ENCODE measurements at places on chromosomes 11 and 22.

- peak; percentile 9 for DNase-seq
Observed at GRCh38 chr22:30005213-30005857, 74.9 kb upstream of the HORMAD2 start.

- peak; percentile 90 for DNase-seq
Observed at GRCh38 chr11:44708523-44709280, 18.1 kb upstream of the TSPAN18 start.

DNA sequence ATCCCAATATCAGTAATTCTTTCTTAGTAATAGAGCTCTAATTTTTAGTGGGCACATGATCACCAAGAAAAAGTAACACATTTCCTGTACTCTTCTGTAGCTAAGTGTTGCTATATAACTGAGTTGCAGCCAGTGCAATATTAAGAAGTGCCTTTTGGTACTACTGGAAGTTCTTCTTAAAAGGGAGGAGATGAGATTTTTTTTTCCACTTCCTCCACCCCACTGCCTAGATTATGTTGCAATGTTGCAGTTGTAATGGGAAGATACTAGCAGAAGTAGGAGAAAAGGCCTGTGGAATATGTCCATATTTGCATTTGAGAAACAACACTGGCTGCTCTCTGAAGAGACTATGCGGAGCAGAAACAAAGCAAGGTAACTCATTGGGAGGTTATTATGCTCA lies 280.6 kb upstream of the ANO5 start:
- no peak for DNase-seq

GRCh38 chr11:67073908-67074307 lies 17.3 kb downstream of the RHOD start:
- no peak for DNase-seq

DNA sequence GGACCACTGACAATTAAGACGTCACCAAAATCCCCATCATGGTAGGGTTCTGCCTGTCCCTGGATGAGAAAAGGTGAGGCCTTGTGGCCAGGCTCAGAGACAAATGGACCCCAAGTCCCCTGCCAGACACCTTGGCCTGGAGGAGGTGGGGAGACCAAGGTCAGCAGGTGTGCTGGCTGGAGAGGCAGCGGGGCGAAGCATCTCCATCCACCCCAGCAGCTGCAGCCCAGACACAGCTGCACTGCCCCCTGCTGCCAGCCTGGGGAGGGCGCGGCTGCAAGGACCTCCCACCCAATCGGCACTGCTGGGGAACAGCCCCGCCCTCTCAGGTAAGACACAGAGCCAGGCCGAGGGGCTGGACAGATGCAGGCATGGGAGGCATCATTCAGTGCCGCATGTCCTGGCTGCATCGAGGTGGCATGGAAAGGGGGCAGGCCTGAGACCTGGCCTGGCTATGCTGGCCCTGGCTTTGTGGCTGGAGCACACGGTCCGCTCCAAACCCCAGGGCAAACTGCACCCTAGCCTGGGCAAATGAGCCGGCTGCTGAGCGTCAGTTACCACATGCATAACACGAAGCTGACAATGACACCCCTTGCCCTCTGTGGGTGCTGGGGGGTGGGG lies 12.2 kb upstream of the MFNG start:
- DNase-seq = no peak

GRCh38 chr11:12968826-12969225 lies 40.3 kb upstream of the RASSF10 start:
- no peak for DNase-seq

- DNase-seq = no peak
Observed at GRCh38 chr11:17635551-17635938, 83.8 kb upstream of the MYOD1 start.

GRCh38 chr11:44255406-44256071 lies 54.4 kb downstream of the ALX4 start:
- no peak for DNase-seq

- DNase-seq = no peak
Observed at GRCh38 chr11:119797123-119797611, 68.2 kb upstream of the NECTIN1 start.

GRCh38 chr11:26134481-26135355 lies 197.2 kb upstream of the ANO3 start:
- no peak for DNase-seq

DNA sequence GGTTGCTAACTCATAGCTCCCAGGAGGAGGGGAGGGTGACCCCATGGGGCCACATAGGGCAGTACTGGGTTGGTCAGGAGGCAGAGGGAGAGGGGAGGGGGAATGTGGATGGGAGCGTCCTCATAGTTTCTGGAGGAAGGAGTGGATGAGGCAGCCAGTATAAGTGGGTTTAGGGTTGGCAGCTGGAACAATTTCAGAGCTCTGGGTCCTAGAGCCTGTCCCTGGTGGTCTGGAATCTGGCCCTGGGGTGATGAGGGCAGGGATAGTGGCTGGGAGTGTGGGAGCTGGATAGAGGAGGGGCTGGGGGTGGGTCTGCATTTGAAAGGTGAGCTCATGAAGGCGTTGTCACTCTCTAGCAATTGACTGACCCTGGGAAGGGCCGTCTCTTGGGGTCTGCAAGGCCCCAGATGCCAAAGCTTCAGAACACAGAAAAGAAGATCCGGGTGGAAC lies 5.3 kb upstream of the MRGPRG start:
- no peak for DNase-seq

DNA sequence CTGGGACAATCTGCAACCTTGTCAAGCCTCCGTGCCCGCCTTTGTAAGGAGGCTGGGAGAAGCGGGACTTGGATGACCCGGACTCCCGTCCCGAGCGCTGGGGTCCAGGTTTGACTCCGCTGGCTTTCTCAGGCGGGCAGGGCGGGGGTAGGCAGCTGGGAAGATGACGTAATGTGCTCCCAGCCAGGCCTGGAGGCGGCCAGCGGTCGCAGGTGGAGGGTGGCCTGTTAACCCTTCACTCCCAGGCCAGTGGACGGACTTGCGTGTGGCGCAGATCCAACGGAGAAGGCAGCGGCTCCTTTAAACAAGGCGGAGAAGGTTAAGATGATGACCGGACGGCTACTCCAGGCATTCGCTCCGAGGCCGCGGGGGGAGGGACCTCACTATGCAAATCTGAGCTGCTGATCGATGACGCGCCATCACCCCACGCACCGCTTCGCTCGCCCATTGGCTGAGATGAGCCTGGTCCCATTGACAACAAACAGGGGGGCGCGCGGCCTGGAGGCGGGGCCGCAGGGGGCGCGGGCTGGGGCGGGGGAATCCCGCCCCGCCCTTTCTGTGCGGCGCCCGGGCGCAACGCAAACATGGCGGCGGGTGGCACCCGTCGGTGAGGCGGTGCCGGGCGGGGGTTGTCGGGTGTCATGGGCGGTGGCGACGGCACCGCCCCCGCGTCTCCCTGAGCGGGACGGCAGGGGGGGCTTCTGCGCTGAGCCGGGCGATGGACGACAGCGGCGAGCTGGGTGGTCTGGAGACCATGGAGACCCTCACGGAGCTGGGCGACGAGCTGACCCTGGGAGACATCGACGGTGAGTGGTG lies at the start of gene SREBF2:
Gene SREBF2, plus strand, starts transcription at position 553 of the 816 bp plus-strand sequence. Its CDS starts 166 bp downstream, at position 719.
- DNase-seq = peak; percentile 90

GRCh38 chr11:1876361-1877063 lies 15.2 kb downstream of the PRR33 start:
- DNase-seq = no peak

DNA sequence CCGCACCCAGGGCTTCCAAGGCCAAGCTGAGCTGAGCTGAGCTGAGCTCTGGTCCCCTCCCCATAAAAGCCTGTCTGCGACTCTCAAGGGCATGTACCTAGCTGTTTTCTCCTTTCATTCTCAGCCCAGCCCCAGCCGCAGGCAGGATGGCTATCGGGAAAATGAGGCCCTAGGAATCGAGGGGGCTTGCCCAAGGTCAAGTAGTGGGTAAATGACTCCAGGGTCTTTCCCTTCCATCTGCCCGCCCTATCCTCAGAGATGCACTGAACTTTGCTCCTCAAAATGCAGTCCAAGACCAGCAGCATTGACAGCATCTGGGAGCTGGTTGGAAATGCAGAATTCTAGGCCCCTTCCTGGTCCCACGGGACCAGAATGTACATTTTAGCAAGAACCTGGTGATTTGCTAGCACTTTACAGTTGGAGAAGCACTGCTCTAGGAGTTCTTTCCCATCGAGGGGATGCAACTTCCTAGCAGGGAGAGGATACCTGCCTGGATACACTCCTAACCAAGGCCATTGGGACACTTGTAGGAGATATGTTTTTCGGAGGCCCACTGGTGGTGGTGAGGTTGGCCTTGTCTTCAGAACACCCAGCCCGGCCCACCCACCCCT lies 43.2 kb upstream of the ACCSL start:
- no peak for DNase-seq

DNA sequence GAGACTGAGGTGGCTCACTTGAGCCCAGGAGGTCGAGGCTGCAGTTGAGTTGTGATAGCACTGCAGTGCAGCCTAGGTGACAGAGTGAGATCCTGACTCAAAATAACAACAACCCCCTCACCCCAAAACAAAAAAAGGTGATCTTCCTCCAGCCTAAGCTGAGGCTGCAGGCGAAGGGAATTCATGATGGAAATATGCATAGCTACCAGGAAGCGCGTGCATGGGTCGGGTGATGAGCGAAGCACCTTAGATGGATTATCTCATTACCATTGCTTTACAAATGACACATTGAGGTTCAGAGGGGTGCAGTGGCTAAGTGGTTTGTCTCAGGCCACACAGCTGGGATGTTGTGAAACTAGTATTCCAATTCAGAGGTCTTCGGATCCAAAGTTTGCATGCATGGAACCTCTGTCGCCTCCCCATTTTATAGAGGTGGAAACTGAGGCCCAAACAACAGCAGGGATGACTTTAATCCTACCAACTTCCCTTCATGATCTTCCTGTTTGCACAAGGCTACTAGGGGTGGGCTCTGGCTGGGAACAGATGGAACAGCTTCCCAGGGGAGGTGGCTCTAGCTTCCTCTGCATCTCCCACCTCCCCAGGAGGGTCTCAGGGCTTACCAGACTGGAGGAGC lies 4.6 kb downstream of the SLC29A2 start:
- no peak for DNase-seq

GRCh38 chr11:69956669-69957190 lies 121.4 kb upstream of the ANO1 start:
- DNase-seq = no peak

GRCh38 chr11:796565-797295 lies 1.4 kb downstream of the SLC25A22 start:
- no peak for DNase-seq

DNA sequence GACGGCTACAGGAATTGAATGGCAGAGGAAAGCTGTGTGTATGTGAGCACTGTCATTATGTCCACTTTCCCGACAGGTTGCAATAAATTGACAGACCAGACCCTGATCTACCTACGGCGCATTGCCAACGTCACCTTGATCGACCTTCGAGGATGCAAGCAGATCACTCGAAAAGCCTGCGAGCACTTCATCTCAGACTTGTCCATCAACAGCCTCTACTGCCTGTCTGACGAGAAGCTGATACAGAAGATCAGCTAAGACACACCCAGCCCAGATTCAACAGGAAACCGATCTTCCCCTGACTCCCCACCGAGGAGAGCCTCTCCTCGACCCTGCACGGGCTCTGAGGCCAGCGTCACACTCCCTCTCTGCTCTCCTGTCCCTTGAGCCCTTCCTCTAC lies 11.5 kb upstream of the GRK2 start:
- no peak for DNase-seq

DNA sequence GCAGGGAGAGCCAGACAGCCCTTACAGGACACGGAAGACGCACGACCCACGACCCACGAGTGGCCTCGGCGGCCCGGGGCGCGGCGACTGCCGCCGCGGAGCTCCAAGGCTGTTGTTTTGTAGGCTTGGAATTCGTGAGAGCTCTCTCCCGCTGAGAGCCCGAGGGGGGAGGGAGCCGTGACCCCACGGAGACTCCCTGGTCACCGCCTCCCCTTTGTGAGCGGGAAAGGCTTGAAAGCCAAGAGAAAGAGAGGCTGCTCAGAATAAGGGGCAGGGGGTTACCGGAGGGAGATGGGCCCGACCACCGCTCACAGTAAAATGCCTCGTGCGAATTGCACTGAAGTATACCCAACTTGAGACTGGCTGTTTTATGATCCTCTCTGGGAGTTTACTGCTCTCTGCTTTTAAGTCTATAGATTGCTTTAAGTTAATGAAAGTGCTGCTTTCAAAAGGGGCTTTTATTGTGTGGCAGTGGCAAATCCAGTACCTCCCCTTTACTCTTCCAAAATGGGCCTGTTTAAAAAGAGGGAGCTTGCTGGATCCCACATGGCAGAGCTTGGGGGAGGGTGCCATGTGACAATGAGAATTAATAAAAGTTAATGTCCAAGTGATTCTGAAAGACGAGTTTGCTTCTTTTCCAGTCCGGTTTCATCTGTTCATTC lies 2.9 kb downstream of the PKNOX2 start:
- no peak for DNase-seq

GRCh38 chr11:48007677-48008076 lies 27.3 kb downstream of the PTPRJ start:
- no peak for DNase-seq

GRCh38 chr11:18100926-18101656 lies 4.8 kb downstream of the SAAL1 start:
- no peak for DNase-seq

- DNase-seq = no peak
Observed at GRCh38 chr22:29147331-29147899, 58.3 kb upstream of the EMID1 start.

DNA sequence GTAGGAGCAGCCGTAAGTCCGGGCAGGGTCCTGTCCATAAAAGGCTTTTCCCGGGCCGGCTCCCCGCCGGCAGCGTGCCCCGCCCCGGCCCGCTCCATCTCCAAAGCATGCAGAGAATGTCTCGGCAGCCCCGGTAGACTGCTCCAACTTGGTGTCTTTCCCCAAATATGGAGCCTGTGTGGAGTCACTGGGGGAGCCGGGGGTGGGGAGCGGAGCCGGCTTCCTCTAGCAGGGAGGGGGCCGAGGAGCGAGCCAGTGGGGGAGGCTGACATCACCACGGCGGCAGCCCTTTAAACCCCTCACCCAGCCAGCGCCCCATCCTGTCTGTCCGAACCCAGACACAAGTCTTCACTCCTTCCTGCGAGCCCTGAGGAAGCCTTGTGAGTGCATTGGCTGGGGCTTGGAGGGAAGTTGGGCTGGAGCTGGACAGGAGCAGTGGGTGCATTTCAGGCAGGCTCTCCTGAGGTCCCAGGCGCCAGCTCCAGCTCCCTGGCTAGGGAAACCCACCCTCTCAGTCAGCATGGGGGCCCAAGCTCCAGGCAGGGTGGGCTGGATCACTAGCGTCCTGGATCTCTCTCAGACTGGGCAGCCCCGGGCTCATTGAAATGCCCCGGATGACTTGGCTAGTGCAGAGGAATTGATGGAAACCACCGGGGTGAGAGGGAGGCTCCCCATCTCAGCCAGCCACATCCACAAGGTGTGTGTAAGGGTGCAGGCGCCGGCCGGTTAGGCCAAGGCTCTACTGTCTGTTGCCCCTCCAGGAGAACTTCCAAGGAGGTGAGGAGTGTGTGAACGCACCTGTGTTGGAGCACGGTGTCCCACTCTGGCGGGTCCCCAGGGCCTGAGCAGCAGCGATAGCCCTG lies at the start of gene TAGLN:
Gene TAGLN, plus strand, starts transcription at position 318 of the 863 bp plus-strand sequence. CDS start 3,644 bp downstream, outside the sequence.
- DNase-seq = peak; percentile 72

DNA sequence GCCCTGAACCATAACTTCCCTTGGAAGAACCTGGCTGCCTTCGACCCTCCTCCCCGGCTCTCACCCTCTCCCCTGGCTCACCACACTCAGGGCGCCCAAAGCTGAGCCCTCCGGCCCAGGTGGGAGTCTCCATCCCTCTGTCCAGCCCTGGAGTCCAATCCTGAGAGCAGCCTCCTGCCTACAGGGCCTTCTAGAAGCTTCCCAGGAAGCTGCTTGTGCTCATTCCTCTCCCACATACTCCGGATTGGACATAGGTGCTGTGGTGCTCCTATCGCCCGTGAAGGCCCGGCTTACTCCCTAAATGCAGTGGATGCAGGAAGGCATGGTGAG lies 1332.0 kb downstream of the BRD1 start:
- DNase-seq = no peak
